ENCODE measurements at places on chromosomes 4 and X. TPM values are rescaled to one million over a fixed set of nuclear protein-coding genes. Genes with fewer than 3 reads are reported as not detected.

MID2 gene
- 5.4 TPM for total RNA-seq

DNA sequence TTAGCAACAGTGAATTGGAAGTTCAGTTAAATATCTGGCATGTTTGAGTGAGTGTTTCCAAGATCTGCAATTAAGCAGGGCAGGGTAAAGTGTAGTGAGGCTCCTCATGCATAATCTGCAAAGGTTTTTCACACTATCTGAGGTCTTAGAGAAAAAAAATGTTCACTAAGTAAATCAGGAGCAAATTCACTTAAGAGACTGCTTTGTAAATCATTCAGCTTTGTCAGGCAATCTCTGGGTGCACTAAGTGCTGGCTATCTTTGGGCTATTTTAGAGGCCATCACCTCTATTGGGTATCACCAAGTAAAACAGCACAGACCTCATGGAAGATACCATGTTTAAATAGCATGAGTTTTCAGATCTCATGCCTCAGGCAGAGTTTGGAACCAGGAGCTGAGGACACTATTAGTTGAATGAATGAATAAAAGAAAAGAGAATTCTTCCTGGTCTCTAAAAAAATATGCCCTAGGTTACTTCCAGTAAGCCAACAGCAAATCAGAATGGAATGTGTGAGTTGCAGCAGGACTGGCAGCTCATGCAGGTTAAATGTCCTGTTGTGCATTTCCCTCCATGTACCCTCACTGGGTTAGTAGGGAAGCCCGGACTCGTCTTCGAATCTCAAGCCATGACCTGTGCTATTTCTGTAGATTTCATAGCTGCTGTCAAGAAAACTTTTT lies 195.3 kb downstream of the KCNIP4 start:
- no peak for DNase-seq

MTNR1A gene
- total RNA-seq = 1.4 TPM

DNA sequence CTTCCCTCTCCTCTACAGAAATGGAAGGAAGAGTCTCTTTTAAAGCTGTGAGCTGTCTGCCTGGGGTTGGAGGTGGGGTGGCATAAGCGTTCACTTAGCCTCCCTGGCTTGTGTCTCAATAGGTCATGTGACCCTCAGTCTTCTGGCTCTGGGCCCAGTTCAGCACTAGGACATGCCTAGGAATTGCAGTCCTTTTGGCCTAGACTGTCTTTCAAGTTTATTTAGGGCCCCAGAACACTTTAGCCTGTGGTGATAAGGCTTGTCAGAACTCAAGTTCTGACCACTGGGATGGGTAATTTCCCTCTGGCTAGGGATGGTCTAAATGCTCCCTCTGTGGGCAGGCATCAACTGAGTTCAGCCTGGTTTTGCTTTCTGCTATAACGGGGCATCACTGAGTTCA lies 34.3 kb upstream of the ARMCX4 start:
- DNase-seq = peak; percentile 58

GRCh38 chrX:6885909-6886308 lies 261.6 kb upstream of the STS start:
- no peak for DNase-seq

MAD2L1 gene
- 3.0 TPM for total RNA-seq

CD38 gene
- 1.8 TPM for total RNA-seq

DNA sequence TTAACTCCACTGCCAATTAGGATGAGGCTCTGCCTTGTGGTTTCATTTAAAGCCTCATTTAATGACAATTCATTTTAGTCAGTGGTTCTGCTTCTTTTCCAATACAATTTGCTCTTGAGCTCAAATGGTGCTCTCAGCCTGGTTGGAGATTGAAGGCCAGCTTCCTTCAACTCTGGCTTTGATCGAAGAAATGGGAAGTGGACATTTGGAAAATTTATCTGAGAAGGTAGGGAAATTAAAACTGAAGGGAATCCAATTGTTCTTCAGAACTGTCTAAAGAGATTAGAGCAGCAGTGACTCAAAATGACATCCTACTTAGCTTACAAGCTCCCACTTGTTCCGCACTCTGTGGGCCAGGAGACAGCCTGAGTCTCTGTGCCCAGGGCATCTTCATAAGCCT lies 206.8 kb downstream of the SMARCA1 start:
- no peak for DNase-seq

SHOX gene
- 0.12 TPM for total RNA-seq

DNA sequence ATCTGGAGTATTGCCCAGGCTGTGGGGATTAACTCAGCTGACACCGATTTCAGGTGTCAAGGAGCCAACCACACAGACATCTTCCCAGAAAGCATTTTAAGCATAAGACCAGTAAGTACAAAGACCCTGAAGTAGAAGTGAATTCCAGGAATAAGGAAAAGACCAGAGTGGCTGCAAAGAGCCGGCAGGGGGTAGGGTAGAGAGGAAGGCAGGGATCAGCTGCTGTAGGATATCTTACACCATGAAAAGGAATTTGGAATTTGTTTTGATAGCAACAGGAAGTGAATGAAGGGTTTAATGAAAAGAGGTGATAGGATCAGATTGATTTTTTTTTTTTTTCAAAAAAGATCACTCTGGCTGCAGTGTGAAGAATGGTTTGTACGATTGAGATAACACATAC lies 113.6 kb upstream of the PPARGC1A start:
- DNase-seq = no peak

DNA sequence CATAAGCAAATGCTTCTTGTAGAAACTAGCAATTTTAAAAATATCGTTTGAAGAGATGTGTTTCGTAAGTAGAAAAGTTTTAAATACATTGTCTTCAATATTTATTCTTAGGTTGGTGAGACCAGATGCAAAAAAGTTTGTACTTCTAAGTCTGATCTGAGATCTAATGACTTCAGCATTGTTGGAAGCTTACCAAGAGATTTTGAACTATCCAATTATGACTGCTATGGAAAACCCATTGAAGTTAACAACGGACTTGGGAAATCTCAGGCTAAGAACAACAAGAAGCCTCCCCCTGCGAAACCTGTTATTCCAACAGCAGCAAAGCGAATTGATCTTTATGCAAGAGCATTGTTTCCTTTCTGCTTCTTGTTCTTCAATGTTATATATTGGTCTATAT lies 50.2 kb upstream of the GRIA2 start:
- no peak for DNase-seq

ARHGEF6 gene
- 6.6 TPM for total RNA-seq

DNA sequence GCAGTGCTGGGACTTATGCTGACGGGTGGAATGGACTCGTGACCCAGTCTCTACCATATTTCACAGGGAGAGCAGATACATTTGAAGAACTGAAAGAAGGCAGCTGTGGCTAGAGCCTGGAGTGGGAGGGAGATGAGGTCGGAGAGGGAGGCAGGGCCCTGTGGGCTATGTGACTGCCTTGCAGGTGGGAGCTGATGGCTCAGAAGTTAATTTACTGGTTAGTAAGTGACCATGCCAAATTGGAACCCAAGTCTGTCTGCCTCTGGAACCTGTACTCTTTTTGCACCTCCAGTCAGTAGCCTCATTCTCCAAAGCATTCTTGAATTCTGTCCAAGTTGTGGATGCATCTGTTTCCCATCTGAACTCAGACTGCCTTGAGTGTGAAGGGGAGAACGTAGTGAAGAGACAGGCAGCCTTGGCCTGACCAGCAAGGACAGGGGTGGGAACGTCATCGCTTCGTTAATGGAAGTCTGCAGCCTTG lies 92.3 kb downstream of the REPS2 start:
- DNase-seq = no peak

DNA sequence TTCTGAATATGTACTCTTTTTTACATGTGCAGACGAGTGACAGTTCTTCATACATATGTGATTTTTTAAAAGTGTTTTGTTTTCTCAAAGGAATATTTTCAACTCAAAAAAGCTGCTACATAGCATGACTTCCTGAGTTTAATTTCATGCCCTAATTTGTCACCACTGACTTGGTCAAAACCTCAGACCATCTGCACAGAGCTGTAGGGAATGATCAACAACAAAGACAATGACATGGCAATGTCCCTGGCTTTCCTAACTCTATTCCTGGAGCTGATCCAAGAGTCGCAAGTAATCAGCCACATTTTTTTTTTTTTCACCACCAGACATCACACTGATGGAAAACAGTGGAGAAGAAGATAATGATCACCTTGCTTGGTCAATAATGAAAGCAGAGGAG lies 97.7 kb downstream of the TMA16 start:
- no peak for DNase-seq

GRCh38 chr4:117692538-117692937 lies 341.7 kb upstream of the NDST3 start:
- no peak for DNase-seq

DNA sequence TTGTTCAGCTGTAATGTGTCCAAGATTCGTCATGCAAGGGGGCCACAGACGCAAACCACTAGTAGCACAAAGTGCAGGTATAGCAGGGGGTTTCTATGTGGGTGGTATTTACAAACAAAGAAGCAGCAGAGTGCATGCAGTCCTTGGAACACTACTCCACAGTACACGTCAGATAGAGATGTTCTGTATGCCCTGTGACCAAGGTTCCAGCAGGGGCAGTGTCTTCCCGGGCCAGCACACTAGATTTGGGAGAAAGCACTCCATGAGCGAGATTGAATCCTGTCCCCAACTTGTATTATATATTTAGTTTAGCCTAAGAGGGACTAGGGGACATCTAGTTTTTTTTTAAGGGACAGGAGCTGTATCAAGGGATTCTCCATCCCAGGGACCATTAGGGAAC lies 54.4 kb upstream of the ESX1 start:
- DNase-seq = no peak

GDPD2 gene
- 28.5 TPM for total RNA-seq

DNA sequence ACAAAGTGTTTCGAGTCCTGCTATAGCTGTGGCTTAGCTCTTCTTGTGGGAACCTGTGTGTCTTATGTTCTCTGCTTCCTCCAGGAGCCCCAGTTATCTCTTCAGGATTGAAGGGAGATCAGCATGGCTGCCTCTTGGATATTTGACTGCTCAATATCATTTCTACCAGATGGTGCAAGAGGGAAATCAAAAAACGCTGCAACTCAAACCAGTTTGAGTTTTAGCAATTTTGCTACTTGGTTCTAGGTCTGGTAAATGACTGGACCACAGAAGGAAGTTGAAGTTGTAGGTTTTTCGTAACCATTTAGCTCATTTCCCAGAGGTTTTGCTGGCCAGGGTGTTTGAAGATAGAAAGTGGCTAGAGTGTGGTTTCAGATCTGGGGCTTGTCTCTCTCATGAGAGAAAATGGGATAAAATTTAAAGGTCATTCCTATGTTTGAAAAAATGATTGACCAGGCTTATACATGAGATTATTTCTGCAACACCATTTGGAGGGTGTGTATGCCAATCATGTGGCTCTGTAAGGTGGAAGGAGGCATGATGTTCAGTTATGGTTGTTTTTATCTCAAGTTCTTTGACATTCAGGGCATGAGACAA lies 210.4 kb downstream of the SPRY1 start:
- no peak for DNase-seq

DNA sequence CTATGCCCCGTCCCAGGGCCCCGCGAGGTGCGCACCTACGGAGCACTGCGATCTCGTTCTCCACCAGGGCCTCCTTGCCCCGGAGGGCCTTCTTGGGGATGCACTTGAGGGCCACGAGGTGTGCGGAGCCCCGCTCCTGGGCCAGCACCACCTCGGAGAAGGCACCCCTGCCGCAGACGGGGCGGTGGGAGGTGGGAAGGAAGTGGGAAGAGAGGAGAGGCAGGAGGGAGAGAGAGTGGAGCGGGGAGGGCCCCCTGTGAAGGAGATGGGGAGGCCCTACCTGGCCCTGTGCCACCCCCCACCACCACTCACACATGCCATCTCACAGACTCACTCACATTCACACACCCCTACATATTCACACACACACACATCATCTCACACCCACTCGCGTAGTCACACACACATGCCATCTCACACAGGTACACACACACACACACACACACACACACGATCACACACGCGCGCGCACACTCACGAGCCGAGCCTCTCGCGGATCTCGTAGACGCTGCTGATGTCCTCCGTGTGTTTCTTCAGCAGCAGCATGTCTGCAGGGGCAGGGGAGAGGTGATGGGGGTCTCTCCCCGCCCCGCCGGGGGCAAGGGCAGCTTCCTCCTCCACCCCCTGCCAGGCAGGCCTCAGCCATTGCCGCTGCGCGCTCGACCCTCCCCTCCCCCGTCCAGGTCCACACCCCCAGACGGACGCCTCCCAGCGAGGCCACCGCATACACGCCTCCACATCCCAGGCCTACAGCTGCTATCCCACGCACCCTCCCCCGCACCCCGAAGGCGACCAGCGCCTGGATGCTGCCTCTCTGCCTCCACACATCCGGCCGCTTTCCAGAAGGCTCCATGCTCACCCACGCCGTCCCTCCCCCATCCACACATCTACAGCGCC lies 834 bp downstream of the PNCK start:
- peak; percentile 45 for DNase-seq

DNA sequence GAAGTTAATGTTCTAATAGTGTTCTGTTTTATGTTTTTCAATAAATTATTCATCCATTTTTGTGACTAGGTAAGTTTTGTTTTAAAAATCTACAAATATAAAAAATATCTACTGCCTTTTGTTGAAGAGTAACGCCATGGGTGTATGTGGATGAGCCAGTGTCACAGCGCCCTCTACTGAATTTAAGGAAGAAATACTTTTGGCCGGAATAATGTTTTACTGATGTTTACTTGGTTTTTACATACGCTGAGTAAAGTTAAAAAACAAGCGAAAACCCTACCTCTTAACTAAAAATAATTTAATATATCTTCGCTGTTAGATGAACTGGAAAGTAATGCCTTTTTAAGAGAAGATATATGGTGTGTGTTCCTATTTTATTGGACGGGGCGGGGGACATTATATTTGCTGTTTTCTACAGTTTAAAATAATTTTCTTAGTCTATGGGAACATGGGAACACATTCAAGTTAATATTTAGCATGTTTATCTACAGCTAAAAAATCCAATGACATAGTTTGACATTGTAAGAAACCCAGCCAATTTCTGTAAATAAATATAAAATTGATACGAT lies 86.1 kb downstream of the CPE start:
- peak; percentile 11 for DNase-seq

P2RY4 gene
- 1.3 TPM for total RNA-seq

GRCh38 chr4:40825014-40825838 lies 75.5 kb downstream of the NSUN7 start:
- DNase-seq = no peak

IL2 gene
- total RNA-seq = not detected

DNA sequence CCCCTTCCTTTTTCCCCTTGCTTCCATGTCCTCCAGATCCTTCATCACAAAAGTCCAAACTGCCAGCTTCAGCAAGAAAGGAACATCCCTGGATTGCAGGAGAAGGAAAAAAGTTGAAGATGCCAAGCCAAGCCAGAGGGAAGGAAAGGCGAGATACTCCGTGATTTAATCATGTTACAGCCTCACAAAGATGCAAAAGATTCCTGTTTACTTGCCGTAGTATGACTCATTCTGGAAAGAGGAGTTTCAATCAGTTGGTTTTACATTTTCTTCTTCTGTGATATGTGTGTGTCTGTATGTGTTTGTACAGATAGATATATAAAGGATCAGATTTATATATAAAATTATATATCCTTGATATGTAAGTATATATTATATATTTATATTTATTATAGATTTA lies 69.3 kb downstream of the BTC start:
- DNase-seq = no peak

GRCh38 chr4:81021981-81022380 lies 8.5 kb upstream of the BMP3 start:
- DNase-seq = no peak

GRCh38 chr4:128322986-128323385 lies 35.4 kb upstream of the PGRMC2 start:
- DNase-seq = no peak

NMU gene
- total RNA-seq = 1.0 TPM

- DNase-seq = no peak
Measured at GRCh38 chrX:10986616-10987015, 124.5 kb upstream of the HCCS start.
